Activated CD4-positive, alpha-beta memory T cell treated with anti-CD3 and anti-CD28 coated beads for 36 hours (primary cell): ENCODE measurements at places on chromosomes 13 and 19.

- DNase-seq, result no peak
These were observed 7.0 kb upstream of the ZFP36 start for GRCh38 chr19:39399668-39400050.

GRCh38 chr13:46675016-46675415 is 121.9 kb downstream of the ESD start:
- DNase-seq, result no peak

- DNase-seq, result no peak
These were observed 82.1 kb downstream of the WDFY2 start for GRCh38 chr13:51666374-51666773.

GRCh38 chr19:49497047-49497788 is 984 bp downstream of the RPS11 start:
- DNase-seq, result peak; percentile 83

- no peak for DNase-seq
These were observed 839 bp downstream of the ESD start for GRCh38 chr13:46796129-46796514.

- DNase-seq, result no peak
These were observed 2.3 kb downstream of the SOX1 start for GRCh38 chr13:112069061-112069844.

DNA sequence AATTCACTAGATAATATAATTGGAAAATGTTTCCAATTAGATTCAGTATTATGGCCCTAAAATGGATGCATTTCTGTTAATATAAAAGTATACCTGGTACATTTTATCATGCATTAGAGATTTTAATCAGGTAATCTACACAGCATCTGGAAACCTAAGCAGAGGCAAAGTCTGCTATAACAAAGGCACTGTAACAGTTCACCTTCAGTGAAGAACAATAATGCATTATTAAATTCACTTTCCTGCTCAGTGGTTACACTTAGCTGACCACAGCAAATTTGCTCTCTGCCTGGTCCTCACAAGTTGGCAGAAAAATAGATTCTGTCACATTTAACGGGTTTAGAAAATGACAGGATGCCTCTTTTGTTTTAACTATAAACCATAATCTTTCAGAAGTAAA is 326.9 kb downstream of the DACH1 start:
- DNase-seq, result no peak

DNA sequence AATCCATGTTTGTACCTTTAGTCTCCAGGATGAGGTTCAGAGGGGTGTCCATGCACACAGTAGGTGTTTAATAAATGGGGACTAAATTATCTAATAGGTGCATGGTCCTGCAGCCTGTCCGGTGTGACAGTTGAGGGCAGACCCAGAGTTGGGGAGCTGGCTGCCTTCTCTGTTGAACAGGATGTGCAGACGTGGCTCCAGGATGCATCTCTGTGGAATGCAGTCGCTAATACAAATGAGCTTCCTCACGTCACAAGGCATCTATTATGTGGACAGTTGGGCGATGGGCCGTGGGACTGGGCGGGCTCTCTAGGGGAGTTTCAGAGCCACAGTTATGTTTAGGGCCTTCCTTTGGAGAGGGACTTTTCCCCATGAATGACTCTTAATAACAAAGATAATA is 71.0 kb downstream of the SIPA1L3 start:
- DNase-seq, result no peak

- no peak for DNase-seq
These were observed 818.0 kb upstream of the SLC10A2 start for GRCh38 chr13:103884101-103884723.

GRCh38 chr19:5369962-5370367 is 29.4 kb upstream of the PTPRS start:
- DNase-seq, result peak; percentile 72

DNA sequence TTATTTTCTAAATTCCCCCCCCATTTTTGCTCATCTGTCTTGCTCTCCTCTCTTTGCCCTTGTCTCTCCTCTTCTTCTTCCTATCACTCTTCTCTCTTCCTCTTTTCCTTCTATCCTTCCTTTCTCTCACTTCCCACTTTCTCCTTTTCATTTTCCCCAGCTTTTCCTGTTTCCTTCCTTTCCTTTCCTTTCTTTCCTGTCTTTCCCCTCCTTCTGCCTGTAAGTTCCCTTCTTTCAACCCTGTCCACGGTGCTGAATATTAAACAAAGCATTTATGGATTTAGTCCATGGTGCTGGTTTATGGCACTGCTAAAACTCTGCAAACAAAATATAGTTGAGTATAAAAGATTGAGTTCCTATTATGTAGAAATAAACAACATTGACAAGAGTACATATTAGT is 27.6 kb downstream of the SCEL start:
- no peak for DNase-seq

- peak; percentile 76 for DNase-seq
These were observed 5.6 kb upstream of the SYDE1 start for GRCh38 chr19:15101479-15102082.

GRCh38 chr19:40165362-40165937 is 25.8 kb upstream of the MAP3K10 start:
- DNase-seq, result peak; percentile 78

DNA sequence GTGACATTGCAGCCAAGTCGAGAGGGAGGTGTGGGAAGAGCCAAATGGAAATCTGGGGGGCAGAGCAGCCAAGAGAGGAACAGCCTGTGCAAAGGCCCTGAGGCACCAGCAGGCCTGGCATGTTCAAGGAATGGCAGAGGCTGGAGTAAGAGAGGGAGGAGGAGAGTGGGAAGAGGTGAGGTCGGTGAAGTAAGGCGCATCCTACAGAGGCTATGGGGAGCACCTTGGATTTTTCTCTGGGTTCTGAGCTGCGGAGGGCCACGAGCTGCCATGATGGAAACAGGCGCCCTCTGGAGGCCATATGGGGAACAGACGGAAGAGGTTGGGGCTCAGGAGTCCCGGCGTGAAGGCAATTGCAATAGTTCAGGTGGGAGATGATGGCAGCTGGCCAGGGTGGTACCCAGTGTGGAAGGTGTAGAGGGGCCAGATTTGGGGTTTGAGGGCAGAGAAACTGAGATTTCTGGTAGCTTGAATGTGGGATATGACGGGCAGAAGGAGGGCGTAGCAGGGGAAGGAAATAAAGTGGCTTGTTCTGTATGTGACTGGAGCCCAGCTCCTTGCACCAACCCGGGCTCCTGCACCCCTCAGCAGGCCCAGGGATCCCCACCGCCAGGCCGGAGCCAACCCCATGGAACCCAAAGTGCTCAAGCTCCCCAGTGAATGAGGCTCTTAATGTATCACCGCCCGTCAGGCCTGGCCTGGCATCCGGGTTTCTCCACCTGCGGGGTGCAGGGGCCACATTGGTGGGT is 20.5 kb upstream of the STRN4 start:
- peak; percentile 76 for DNase-seq

GRCh38 chr19:7916103-7916954 is 1.7 kb downstream of the TGFBR3L start:
- peak; percentile 74 for DNase-seq

DNA sequence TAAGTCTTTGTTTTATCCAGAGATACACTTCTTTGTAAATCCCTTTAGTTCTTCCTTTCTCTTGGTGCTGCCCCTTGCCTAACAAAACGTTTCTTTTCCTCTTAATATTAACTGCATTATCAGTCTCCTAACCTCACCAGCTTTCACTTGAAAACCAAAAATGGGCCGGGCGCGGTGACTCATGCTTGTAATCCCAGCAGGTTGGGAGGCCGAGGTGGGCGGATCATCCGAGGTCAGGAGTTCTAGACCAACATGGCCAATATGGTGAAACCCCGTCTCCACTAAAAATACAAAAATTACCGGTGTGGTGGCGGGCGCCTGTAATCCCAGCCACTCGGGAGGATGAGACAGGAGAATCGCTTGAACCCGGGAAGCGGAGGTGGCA is 329.8 kb upstream of the MIR17HG start:
- no peak for DNase-seq

DNA sequence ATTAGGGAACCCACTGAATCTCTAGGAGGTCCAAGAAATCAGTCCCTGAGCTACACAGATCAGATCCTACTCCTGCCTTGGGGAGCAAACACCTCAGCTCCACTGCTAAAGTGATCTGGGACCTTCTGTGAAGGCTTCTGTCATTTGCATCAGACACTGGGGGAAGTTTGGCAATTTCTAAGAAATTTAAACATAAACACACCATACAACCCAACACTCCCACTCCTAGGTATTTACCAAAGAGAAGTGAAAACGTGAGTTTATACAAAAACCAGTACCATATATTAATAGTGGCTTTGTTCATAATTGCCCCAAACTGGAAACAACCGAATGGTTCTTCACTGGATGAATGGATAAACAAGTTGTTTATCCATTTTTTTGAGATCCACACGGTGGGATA is 7.3 kb upstream of the TYROBP start:
- no peak for DNase-seq

GRCh38 chr13:34857558-34858325 is 84.3 kb upstream of the NBEA start:
- no peak for DNase-seq

DNA sequence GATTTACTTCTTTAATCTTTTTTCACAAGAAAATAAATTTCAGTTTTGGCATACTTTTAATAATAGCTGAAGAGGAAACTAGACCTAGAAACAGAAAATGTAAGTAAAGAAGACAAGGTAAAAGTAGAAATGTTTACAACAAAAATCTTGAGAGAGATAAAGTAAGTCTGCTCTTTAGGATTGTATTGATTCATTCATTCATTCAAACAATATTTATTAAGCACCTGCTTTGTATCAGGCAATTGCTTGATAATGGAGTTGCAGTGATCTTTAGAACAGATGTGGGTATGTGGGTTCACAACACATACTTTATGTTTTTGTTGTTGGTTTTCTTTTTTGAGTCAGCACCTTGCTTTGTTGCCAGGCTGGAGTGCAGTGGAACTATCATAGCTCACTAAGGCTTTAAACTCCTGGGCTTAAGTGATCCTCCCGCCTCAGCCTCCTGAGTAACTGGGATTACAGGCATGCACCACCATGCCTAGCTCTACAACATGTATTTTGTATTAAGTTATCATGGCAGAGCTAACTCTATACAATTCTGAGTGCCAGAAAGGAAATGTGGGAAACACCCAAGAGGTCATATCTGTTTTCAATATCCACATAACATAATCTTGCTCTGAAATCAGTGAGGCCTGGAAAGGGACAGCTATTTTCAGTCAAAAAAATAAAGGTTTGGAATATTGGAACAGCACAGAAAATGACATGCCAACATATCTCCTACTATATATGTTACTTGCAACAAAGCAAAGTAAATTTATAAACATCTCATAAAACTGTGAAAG is 8.8 kb upstream of the SPART start:
- no peak for DNase-seq

DNA sequence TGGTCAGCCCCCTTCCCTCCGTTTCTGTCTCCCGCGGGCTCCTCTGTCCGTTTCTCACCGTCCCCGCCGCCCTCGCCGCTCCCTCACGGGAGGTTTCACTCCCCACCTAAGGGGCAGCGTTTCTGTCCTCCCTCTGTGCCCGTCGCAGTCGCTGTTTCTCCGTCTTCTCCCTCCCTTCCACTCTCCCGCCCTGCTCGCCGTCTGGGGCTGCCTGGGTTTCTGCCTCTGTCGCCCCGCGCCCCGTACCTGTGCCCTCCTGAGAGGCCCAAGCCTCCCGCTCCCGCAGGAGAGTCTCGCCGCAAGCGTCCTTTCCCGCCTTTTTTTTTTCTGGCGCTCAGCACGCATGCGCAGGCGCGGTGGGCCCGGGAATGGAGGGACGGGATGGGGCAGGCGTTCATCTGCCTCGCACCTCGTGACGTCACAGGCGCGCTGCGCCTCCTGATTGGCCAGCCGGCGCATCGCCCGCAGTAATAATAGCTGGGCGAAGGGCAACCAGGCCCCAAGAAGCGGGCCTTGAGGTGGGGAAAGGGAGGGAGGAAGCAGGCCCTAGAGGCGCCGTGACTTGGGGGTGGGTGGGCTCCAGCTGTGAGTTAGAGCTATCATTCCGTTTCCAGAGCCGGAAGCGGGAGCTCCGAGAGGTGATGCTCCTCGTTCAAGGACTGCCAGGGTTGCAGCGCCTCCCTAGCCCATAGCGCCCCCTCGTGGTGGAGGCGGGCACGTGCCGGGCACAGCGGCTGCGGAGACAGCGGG is 15.4 kb downstream of the SSC5D start:
- peak; percentile 94 for DNase-seq

DNA sequence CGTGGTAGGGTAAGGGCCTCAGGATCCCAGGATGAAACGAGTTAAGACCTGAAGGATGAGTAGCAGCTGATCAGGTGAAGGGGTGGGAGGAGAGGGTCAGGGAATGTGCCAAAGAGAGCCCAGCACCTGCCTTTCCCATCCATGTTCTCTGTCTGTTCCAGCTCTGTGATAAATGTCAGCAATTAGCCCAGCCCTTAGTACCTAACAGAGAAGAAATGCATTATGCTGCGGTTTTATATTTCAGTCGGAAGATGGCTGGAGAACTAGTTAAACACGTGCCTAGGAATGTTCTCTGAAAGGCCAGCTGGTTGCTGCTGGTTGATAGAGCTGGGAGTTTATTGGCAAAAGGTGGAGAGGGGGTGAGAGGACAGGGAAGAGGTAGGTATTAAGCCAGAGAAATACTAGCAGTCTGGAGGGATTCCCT is 268.2 kb downstream of the SHISA2 start:
- no peak for DNase-seq

GRCh38 chr13:34435338-34435737 is 506.7 kb upstream of the NBEA start:
- DNase-seq, result no peak

DNA sequence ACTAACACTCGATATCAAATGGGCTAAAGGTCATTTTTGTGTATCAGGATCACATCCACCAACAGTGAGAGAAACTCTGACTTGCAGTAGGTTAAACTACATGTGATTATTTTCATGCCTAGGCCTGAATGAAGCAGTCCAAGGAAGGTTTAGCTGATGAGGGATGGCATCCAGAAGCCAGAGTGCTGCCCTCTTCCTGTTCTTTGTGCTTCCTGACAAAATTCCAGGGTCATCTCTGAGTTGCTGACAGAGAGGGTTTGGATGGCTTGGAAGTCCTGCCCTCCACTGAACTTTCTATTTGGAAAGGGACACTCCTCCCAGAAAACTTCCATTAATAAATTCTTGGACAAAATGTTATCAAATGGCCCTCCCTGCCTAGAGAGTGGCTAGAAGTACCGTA is 728.3 kb upstream of the SLC10A2 start:
- DNase-seq, result no peak

- no peak for DNase-seq
These were observed 9.6 kb downstream of the GJB6 start for GRCh38 chr13:20222553-20222952.

GRCh38 chr19:18733196-18733647 is 49.7 kb downstream of the CRTC1 start:
- DNase-seq, result no peak

GRCh38 chr13:72662548-72662947 is 64.9 kb downstream of the MZT1 start:
- no peak for DNase-seq
